ENCODE measurements at places on chromosomes 12 and 14.

GRCh38 chr12:50287271-50287670 is 4.0 kb upstream of the LIMA1 start:
- H3K27ac ChIP-seq = no peak overlapping the region
- H3K36me3 ChIP-seq = no peaks in the 10 kb centered on the region
- no peaks in the 10 kb centered on the region for H3K27me3 ChIP-seq
- no peak for DNase-seq

DNA sequence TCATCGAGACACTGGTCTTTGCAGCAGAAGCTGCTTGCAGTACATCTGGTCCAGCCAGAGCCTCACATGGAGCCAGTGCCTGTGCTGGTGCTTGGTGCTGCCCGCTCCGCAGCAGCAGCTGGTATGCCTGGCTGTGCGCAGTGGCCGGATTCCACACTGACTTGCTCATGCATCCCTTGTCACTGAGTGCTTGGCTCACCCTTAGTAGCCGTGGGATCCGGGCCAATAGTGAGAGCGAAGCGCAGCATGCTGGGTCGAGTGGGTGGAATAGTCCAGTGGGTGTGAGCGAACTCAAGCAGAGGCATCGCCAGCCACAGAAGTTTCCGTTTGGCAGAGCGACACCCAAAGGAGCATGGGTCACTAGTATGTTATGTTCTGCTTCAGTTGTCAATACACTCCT is 10.1 kb upstream of the FBXO33 start:
- no peaks in the 10 kb centered on the region for H3K4me1 ChIP-seq
- no peaks in the 10 kb centered on the region for H3K36me3 ChIP-seq

- no peaks in the 10 kb centered on the region for H3K27me3 ChIP-seq
- no peak overlapping the region for H3K4me3 ChIP-seq
- no peaks in the 10 kb centered on the region for H3K4me1 ChIP-seq
- no peak for DNase-seq
Measured at GRCh38 chr14:96934638-96935330, 137.6 kb downstream of the VRK1 start.

DNA sequence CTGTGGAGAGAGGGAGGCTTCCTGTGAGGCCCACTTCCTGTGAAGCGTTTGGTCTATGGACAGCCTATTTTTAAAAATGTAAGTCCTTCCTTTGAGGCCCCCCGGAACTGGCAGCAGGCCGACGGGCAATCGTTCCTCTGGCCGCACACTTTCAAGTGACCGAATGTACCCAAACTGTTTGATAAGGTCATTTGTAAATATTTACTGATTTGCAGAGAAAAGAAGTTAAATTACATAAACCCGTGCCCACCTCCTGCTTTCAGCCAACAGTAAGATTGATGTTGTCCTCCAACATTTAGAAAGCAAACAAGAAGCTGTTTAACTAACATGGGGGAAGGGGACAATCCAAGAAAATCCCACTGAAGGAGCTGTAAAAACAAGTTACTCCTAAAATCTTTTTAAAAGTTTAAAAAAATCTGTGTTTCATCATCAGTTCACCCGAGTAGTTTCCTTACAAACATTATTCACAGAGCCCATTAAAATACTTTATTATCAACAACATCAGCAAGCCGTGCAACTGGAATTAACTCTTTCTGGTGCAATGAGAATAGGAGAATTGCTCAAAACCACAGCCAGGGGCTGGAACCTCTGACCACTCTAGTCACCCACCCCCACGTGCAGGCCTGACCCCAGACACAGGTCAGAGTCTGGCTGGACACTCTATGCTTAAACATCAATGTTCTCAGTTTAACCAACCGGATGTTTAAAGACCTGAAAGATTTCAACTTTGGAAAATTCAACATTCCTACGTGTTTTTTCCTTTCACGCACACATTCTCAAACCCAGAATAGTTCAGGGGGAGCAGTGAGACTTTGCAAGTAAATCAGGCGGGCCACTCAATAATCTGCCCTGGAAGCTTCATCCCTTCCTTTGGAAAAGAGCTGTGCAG is 65.3 kb downstream of the FOXN3 start:
- H3K4me1 ChIP-seq = peaks cover 29% of the 10 kb centered on the region
- no peaks in the 10 kb centered on the region for H3K27me3 ChIP-seq
- H3K36me3 ChIP-seq = peaks cover 30% of the 10 kb centered on the region
- peak overlapping the region; percentile 63 for H3K27ac ChIP-seq

DNA sequence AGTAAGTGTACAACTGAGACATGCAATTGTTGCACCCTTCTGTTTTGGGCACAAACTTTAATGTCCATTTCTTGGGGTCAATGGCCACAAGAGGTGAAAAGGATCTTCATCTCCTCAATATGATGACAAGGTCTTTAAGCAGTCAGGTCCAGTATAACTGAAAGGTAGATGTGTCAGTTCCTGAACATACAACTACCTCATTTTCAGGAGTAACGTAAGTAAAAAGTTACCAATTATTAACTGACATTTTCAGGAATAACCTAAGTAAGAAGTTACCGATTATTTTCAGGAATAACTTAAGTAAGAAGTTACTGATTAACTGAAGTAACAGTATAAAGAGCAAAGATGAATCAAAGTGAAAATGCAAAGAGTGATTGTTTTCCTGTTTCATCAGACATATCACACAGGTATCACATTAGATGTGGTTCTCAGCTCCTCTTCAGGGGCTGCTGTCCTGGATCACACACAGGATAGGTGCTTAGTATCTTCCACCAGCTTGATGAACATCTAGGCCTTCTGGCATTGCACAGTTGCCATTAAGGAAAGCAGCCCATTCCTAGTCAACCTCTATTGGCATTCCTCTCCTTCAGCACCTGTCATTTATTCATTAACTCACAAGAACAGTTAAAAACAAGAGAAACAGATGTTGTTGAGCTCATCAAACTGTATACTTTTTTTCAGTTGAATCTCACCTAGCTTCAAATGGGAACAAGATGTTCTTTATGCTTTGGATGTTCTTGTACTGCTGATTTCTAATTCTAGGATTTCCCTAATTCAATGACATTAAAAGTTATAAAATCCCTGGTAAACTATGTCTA is 200.0 kb downstream of the FOXG1 start:
- no peak overlapping the region for H3K27ac ChIP-seq
- no peaks in the 10 kb centered on the region for H3K4me1 ChIP-seq
- H3K4me3 ChIP-seq = no peak overlapping the region
- no peaks in the 10 kb centered on the region for H3K27me3 ChIP-seq

DNA sequence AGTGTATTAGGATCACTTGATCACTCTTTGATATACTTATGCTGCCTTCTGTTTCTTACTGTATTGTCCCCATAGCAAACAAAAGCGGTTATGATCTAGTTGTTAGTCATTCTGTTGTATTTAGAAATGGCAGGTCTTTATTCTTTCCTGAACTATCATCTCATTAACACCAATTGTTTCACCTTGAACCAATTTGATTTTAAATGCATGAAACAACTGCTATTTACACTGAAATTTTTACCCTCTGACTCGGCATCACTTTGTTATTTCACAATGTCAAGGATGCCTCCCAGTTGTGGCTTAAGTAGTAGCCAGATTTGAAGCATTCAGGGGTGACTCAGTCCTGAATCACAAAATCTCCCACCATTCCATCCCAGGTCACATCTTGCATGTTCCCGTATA is 303.5 kb downstream of the EGLN3 start:
- no peak overlapping the region for H3K27ac ChIP-seq
- no peak for DNase-seq
- no peaks in the 10 kb centered on the region for H3K27me3 ChIP-seq

- no peaks in the 10 kb centered on the region for H3K4me1 ChIP-seq
- DNase-seq = no peak
- no peaks in the 10 kb centered on the region for H3K36me3 ChIP-seq
Measured at GRCh38 chr12:5650829-5651461, 219.0 kb downstream of the NTF3 start.

GRCh38 chr12:64010069-64010686 is 165.7 kb downstream of the SRGAP1 start:
- no peaks in the 10 kb centered on the region for H3K4me1 ChIP-seq
- no peaks in the 10 kb centered on the region for H3K36me3 ChIP-seq

GRCh38 chr12:79535751-79536150 is 155.0 kb downstream of the PAWR start:
- DNase-seq = no peak
- no peaks in the 10 kb centered on the region for H3K27me3 ChIP-seq
- H3K4me3 ChIP-seq = no peak overlapping the region
- H3K36me3 ChIP-seq = no peaks in the 10 kb centered on the region
- no peak overlapping the region for H3K27ac ChIP-seq

DNA sequence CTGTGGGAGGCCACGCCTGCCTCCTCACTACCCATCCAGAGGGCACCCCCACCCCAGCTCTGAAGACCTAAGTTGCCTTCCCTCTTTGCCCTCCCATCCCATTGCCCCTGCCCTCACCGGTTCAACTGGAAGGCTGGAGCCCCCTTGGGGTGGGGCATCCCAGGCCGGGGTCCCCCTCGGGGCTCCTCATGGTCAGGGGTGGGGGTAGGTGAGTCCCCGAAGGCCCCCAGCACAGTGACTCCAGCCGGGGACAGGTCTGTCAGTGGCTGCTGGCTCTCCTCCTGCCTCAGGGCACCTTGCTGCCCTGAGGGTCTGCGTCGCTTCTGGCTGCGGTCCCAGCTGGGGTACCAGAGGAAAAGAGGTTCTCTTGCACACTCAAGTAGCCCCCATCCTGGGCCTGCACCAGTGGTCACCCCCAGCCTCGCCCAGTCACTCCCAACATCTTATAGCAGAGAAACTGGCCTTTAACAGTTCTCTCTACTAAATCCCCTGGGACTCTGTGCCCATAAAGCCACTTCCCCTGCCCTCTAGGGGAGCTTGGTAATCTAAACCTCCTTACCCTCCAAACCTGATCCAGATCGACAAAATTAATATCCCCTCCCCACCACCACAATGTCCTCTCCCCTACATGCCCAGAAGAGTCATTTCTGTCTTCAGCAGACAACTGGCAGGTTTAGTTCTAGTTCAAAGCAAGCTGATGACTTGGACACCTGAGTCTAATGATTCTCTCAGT is 5.1 kb downstream of the PIANP start:
- H3K36me3 ChIP-seq = no peaks in the 10 kb centered on the region
- no peak for DNase-seq
- peaks cover 5% of the 10 kb centered on the region for H3K27me3 ChIP-seq
- H3K4me3 ChIP-seq = no peak overlapping the region
- no peak overlapping the region for H3K27ac ChIP-seq

DNA sequence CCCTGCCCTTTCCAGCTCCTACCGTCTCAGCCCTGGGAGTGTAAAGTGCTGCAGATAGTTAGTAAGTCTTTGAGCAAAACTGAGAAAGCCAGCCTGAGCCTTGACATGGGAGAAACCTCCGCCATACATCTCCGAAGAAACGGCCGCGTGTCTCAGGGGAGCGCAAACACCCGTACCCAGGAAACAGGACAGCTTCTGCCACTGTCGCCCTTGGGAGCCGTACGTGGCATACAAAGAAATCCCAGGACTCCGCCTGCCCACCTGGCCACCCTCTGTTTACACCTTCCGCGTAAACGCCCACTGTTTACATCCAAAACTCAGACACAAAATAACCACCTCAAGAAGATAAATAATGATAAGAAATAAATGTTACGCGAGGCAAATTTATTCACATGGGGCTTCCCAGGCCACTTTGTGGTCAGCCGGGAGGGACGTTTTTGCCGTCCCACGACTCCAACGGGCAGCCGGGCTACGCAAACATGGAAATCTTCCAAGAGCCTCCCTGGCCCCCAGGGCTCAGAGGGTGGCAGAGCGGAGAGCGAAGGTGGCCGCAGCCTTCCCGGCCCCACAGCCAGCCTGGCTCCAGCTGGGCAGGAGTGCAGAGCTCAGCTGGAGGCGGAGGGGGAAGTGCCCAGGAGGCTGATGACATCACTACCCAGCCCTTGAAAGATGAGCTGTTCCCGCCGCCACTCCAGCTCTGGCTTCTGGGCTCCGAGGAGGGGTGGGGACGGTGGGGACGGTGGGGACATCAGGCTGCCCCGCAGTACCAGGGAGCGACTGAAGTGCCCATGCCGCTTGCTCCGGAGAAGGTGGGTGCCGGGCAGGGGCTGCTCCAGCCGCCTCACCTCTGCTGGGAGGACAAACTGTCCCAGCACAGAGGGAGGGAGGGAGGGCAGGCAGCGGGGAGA is at the start of gene BDKRB2:
BDKRB2 (plus strand) TSS at position 689 of the 908 bp plus-strand sequence. CDS start 32,269 bp downstream, outside the sequence.
- no peaks in the 10 kb centered on the region for H3K4me1 ChIP-seq
- DNase-seq = no peak
